ENCODE measurements at places on chromosomes 12 and 14.
A peak's percentile ranks its signal among the peaks of the same experiment; 100 is the strongest.

GRCh38 chr12:58346032-58346632 lies 404.8 kb downstream of the ATP23 start:
- no peak for DNase-seq

GRCh38 chr12:116551151-116551550 lies 8.0 kb upstream of the MAP1LC3B2 start:
- no peak for DNase-seq

DNA sequence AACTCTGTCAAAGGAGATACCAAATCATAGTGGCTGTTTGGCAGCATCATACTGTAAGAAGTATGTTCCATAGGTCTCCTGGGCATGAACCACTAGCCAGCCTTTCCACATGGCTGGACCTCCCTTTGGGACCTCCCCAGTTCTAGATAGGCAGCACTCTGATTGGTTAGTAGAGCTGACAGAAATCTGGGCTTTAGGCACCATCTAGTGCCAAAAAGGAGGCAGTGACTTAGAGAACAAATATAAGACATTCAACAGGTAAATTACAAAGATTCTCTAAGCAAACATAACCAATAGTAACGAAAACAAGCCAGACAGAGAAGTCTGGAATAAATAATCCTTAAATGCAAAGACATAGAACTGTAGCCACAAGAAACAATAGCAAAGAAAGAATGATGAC lies 148.0 kb upstream of the PDE3A start:
- DNase-seq: no peak

DNA sequence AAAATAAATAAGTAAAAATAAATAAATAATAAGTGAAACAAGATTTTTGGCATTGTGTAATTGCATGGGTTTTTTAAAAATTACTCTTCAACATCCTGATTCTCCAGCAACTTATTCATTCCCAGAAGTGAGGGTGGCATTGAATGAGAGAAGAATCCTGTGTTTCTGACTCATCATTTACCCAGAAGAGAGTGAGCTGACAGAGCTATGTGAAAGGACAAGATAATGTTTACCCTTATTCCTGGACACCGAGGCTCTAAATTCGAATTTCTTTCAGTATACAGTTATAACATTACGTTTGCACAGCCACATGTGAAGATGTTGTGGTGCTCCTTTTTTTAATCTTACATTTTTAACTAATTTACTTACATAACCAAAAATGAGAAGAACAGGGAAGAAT lies 36.4 kb downstream of the BBS10 start:
- peak; percentile 45 for DNase-seq

DNA sequence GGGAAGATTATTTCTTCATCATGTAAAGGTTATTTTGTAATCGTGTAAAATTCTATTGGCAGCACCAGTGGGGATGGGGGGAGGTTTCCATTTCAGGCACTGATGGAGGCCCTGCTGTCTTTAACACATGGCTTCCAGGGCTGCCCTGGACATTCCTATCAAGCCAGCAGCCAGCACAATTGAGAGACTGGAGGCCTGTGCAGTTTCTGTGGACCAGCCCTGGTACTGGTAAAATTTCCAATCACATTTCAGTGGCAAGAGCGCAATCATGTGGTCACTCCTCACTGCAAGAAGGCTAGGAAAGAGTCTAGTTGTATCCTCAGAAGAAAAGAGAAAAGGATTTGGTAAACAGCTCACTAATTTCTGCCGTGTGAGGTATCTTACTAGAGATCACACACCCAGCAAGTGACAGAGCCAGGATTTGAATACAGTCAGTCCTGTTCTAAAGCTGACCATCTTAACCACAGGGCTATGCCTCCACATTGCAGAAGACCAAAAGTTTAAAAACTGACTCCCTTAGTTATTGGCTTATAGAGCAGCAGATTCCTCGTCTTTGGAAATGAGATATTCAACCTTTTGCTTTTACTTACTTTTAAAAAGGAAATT lies 179.4 kb upstream of the ARHGAP5 start:
- no peak for DNase-seq

- no peak for DNase-seq
Measured at GRCh38 chr12:26723379-26724308, 109.3 kb downstream of the ITPR2 start.

GRCh38 chr12:4809013-4809448 lies 88.8 kb downstream of the GALNT8 start:
- DNase-seq: no peak

- DNase-seq: peak; percentile 9
Measured at GRCh38 chr14:30988509-30988908, 36.9 kb upstream of the AP4S1 start.

- DNase-seq: no peak
Measured at GRCh38 chr12:132329720-132330548, 545 bp upstream of the GALNT9 start.

GRCh38 chr14:56120091-56120691 lies 2.0 kb downstream of the PELI2 start:
- no peak for DNase-seq

GRCh38 chr12:109811624-109811995 lies 21.6 kb downstream of the TRPV4 start:
- no peak for DNase-seq

GRCh38 chr12:2267703-2268470 lies 215.1 kb downstream of the CACNA1C start:
- no peak for DNase-seq

GRCh38 chr14:71473843-71474242 lies 458.4 kb upstream of the RGS6 start:
- no peak for DNase-seq

- DNase-seq: no peak
Measured at GRCh38 chr12:81468206-81468605, 290.9 kb downstream of the PPFIA2 start.

- DNase-seq: no peak
Measured at GRCh38 chr14:68251769-68252100, 432.2 kb downstream of the RAD51B start.

GRCh38 chr12:24222968-24223367 lies 273.5 kb upstream of the SOX5 start:
- DNase-seq: no peak

GRCh38 chr12:5945071-5946008 lies at the start of gene ANO2:
ANO2 (minus strand) TSS chr12:5945259; CDS start chr12:5945217, 42 bp downstream.
- no peak for DNase-seq

DNA sequence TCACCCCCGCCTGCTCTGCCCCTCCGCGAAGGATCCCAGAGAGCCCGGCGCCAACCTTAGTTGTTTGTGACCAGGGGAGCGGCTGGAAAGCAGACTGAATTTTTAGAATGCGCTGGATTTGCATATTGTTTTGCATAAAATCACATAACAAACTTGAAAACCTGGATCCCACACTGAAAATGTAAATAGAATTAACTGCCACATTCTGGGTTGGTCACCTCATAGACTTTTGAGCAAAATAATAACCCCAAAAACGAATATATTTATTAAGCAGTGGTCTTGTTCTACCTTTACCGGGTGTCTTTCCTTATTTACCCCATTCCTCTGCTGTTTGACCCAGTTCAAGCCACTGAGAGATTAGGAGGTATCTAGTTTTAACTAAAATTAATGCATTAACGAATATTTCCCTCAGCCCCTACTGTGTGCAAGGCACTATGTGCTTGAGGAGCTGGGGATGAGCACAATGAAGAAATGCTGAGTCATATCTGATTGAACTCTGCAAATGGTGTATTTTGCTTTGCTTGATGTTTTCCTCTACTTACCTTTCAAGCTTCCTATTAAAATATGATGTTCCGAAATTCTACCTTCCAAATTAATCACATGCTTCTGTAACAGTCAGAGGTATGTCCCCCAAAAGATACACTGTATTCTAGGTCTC lies 438 bp upstream of the EGLN3 start:
- DNase-seq: no peak

DNA sequence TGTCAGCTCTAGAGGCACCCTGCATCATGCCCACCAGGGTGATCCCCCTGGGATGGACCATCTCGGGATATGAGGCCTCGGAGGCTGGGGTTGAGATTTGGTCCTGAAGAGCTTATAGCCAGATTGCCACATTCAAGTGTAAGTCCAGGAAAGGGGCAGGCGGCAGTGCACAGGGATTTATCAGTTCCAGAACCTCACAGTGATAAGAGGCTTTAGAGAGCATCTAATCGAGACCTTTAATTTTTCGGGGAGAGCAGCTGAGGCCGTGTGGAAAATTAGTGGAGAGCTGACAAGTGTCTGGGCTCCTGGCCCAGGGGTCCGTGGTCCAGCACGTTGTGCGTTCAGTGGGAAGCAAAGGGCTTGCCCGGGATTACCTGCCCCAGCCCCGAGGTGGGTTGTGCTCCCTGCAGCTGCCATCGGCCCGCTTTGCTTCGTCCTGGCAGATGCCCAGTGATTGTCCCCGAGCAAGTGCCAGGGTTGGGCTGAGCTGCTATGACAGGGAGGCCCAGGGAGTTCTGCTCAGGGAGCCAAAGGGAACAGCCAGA lies 52.1 kb downstream of the C14orf132 start:
- no peak for DNase-seq

- DNase-seq: no peak
Measured at GRCh38 chr12:61993734-61994345, 266.4 kb upstream of the USP15 start.

- DNase-seq: no peak
Measured at GRCh38 chr12:3662521-3662921, 90.4 kb downstream of the CRACR2A start.

DNA sequence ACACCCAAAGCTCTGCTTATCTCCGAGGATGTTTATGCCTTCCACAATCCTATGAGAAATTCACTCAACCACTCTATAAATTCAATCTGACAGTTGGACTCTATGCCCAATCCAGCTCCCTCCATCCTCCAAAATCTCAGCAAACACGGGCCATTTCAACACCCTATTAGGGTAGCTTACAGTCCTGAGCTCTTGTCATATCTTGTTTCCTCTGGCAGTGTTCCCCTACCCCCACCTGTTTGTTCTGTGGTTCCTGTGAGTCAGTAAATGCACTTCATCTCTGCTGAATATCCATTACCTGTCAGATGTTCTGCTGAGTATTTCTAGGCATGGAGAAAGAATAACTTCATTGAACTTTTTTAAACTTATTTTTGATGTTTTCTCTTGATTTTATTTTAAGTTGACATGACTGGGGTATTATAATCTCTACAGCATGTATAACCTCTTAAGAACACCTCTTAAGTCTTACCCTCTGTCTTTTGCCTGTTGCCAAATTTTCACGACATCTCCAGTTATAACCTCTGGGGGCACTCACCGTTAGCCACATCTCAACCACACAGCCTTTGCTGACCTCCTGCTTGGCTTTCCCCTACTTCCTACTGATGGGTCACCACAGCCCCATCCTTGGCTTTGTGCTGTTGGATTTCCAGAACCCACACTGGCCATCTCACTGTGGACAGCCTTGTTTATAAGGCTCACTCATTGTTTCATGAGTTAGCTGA lies 317.0 kb upstream of the TMPO start:
- DNase-seq: no peak

GRCh38 chr14:58826845-58827686 lies 189.3 kb downstream of the DACT1 start:
- DNase-seq: no peak

DNA sequence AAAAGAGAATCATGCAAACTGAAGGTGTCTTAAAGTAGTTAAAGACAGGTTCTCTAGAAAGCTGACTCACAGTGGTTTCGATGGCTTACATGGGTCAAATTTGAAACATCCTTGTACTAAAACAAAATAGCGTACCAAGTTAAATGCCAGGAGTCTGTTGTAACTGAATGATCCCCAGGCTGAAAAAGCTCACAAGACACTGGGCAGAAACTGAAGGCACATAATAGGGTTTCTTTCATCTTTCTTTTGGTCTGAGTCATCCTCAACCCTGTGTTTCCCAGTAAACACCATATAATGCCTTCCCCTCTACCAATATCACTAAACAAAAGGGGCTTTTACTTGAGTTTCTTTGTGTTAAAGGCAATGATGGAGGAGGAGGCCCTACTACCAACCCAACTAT lies 12.8 kb downstream of the ZFYVE1 start:
- no peak for DNase-seq

DNA sequence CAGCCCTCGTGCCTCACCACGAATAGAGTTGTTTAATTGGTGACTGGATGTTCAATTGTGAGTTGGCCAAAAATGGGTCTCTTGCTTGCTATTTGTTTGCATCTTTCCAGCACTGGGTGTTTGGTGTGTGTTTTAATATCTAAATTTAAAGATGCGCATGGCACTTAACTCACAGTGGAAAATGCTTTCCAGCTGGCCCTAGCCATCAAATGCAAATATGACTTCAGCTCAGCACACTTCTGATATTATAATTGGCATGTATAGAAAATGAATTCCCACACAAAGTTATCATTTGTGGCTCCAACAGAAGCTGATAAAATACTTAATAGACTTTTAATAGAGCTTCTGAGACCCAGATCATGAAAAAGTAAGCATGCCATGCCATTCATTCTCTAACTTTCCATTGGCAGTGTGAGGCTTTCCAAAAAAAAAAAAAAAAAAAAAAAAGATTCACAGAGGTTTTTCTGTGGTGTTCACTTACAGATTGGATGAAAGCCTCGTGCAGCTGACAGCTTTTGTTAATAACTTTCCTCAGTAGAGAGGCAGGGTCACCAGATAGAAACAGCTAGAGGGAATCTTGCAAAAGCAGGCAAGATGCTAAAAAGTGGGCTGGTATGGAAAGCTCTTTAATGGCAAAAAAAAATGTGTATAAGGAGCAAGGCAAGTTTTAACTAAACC lies 425.2 kb downstream of the GALC start:
- DNase-seq: no peak

DNA sequence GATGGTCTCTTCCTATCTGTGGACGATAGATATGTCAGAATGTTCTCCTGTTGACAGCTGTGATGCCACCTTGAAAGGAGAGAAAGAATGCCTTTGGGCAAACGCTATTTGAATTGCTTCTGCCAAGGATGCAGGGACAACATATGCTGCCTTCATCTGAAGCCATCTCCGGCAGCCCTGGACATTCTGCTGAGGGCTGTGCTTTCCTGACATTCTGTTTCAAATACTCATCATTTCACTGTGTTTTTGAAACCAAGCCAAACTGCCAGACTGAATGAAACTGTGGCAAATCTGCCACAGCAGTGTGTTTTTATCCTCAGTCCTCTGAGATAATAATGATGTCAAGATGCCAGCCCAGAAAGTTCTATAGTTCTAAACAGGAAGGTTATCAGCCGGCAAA lies 85.8 kb upstream of the BCAT1 start:
- no peak for DNase-seq

DNA sequence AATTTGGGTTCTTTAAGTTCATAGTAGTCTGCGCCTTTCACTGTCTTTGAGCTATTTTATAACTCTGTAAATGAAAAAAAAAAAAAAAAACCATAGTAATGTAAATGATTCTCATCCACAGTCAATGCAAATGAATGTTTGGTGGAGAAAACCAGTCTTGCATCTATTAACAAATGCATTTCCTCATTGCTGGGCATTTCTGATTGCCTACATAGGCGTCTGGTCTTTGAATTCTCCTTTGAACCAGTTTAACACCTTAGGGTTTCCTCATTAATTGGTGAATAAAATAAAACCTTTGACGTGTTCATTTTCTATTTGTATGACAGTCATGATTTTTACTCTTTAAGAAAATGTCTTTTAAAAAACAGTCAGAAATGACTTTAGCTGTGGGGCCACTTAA lies 114.8 kb downstream of the C12orf75 start:
- DNase-seq: no peak

Data from AG04449 (cell line).